Ureter (tissue), 1 donor: ENCODE measurements at places on chromosomes 2 and 18. TPM values are rescaled to one million over a fixed set of nuclear protein-coding genes. Genes with fewer than 3 reads are reported as not detected.

FHOD3 gene
- total RNA-seq = 25.7 TPM

SERPINE2 gene
- total RNA-seq = 10.9 TPM

G6PC2 gene
- total RNA-seq = not detected

NOSTRIN gene
- total RNA-seq = 31.4 TPM

ERFE gene
- 1.8 TPM for total RNA-seq

NT5C1B gene
- not detected for total RNA-seq

EDAR gene
- total RNA-seq = 0.96 TPM

CGREF1 gene
- 1.9 TPM for total RNA-seq

FKBP1B gene
- 4.1 TPM for total RNA-seq

ASXL2 gene
- 33.7 TPM for total RNA-seq

VIT gene
- 7.4 TPM for total RNA-seq

GLI2 gene
- 9.8 TPM for total RNA-seq

GALR1 gene
- not detected for total RNA-seq

BCL2 gene
- 13.3 TPM for total RNA-seq

MCFD2 gene
- total RNA-seq = 72.3 TPM

ALLC gene
- total RNA-seq = not detected

KLHL41 gene
- 1.1 TPM for total RNA-seq

TUBA4B gene
- total RNA-seq = not detected

CYS1 gene
- total RNA-seq = 4.0 TPM

SEC11C gene
- 55.3 TPM for total RNA-seq
